ENCODE measurements at places on chromosomes 6 and 20. TPM values are rescaled to one million over a fixed set of nuclear protein-coding genes. Genes with fewer than 3 reads are reported as not detected.

SLC17A5 gene
- 6.3 TPM for total RNA-seq

DNA sequence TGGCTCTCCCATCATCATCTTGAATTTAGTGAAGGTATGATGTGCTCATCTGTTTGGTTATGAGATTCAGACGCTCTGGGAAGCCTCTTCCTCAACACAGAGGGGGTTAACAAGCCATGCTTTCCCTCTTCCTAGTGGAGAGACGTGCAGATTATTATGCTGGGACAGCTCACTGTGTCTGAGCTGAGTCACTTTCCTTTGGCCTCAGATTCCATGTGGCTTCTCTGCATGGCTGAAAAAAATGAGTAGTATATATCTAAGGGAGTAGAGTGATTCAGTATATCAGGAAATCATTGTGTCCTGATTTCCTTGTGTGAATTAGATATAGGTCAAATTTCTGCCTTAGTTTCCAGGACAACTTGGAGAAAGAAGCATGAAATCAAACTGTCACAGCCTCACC, 52.6 kb downstream of the FIG4 start:
- no peak for DNase-seq
- H3K27me3 ChIP-seq, result no peaks in the 10 kb centered on the region
- H3K4me3 ChIP-seq, result no peak overlapping the region
- H3K36me3 ChIP-seq, result peaks cover 45% of the 10 kb centered on the region

GRCh38 chr20:32479012-32479411, 106.1 kb downstream of the NOL4L start:
- DNase-seq, result no peak
- no peak overlapping the region for H3K4me3 ChIP-seq
- H3K27ac ChIP-seq, result no peak overlapping the region
- H3K4me1 ChIP-seq, result peaks cover 28% of the 10 kb centered on the region
- H3K36me3 ChIP-seq, result no peaks in the 10 kb centered on the region

DNA sequence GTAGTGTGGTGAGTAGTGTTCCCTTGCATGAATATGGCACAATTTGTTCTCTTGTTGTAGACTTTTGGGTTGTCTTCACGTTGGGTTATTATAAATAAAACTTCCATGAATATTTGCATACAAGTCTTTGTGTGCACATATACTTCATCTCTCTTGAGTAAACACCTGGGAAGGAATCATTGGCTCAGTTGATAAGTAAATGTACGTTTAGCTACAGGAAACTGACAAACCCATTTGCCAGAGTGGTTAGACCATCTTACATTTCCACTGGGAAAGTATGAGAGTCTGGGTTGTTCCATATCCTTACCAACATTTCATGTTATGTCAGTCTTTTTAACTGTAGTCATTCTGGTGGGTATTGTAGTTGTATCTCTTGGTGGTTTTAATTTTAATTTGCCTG, 119.2 kb downstream of the SLX4IP start:
- DNase-seq, result no peak
- H3K4me1 ChIP-seq, result peaks cover 26% of the 10 kb centered on the region
- no peaks in the 10 kb centered on the region for H3K27me3 ChIP-seq
- no peak overlapping the region for H3K4me3 ChIP-seq

Data from activated B cell treated with CpG ODN at 0.5 μM for 24 hours (primary cell).